Esophagus squamous epithelium (tissue), 5 donors: ENCODE measurements at places on chromosomes 16 and 17.

DNA sequence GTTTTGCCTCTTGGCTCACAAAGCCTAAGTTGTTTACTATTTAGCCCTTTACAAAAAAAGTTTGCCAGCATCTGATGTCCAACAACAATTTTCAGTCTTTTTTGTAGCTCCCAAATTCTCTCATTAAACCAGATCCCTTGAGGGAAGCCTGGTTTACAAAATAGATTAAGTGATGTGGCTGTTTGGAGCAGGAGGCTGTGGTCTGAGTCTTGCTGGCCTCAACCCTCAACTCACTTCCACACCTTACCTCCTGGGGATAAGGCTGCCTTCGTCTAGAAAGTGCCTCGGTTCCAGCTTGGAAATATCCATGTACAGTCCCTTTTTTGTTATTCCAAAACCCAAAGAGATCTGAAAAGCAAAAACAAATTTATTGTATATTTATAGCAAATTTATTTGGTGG, 138.4 kb downstream of the WWOX start:
- no peak for DNase-seq

DNA sequence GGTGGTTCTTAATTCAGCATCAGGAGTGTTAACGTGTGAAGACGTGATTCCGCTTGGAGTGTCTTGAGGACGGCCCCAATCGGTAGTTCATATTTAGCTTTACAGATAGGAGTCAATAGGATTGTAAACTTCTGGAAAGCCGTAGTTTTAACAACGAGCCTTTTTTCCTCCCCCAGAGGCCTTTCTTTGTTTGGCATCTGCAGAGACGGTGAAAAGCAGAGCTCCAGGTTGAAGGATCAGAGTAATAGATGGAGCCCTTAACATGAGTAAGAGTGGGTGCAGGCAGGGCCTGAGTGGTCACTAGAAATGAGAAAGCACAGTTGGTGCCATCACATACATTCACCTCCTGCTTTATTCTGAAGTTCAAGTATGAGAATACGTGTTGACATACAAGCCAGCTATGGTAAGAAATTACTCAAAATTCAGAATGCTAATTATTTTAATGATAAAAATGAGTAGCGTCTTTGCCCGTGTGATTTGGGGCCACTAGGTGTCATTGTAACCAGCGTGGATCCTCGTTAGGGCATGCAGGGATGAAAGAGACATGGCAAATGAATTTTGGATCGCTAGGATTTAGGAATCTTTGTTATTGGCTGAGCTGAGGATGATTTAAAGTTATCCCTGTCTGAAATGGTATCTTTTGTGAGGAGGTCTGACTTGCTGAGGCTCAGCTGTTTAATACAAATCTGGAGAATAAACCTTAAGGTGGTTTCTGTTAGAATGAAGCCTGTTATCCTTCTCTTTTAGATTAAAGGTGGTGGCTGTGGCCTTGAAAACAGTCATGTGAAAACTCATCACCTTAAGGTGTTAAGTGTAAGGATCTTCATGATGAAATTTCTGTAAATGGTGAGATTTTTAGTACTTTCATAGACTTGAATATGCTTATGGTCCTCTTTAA, 18.6 kb downstream of the PRCD start:
- DNase-seq: no peak

DNA sequence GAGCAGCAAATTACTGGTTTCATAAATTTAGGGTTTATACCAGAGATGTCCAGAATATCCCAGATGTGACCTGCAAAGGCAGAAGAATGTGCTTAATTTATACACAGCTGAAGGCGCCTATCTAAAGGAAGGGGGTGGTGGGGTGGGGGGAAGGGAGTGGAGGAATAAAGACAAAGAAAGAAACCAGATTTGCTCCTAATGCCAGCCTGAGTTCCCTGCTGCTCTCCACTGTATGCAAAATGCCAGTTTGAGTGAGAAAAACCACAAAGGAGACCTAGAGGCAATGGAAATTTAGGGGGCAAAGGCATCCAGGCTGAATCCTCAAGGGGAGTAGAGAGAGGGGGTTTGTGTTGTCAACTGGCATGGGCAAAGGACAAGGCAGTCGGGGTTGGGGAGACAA, 161.5 kb upstream of the TOX3 start:
- no peak for DNase-seq

DNA sequence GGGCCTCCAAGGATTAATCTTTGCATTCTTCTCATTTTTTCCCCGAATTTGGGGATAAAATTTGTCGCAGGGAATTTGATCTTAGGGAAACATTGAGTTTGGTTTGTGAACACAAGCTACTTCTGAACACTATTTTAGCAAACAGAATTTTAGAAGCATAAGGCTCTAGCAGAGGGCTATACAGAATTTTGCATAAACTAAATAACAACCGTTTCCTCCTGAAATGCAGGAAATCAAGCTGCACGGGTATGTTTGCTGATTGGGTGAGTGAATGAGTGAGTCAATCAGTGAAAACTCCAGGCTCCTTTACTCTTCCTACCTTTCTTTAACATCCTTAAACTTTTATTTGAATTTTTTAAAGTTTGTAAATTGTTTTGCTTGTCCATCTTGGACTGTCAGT, 81.3 kb upstream of the GNAO1 start:
- no peak for DNase-seq

DNA sequence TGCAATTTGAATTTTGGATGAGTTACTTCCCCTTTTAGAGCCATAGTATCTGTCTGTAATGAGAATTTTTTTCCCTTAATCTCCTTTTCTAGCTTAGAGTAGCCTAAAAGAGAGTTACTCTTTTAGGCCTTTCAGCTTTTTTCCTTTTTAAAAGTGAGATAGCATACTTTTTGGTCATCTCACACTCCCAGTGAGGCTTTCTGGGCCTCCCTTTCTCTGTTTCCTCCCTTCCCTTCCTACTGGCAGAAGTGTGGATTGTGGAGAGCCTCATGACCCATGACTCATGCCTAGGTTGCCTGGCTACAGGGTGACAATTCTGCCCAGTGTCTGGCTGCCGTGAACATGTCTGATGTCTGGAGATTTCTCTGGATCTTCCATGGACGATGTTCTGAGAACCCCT, 15.2 kb downstream of the KRT23 start:
- DNase-seq: no peak

DNA sequence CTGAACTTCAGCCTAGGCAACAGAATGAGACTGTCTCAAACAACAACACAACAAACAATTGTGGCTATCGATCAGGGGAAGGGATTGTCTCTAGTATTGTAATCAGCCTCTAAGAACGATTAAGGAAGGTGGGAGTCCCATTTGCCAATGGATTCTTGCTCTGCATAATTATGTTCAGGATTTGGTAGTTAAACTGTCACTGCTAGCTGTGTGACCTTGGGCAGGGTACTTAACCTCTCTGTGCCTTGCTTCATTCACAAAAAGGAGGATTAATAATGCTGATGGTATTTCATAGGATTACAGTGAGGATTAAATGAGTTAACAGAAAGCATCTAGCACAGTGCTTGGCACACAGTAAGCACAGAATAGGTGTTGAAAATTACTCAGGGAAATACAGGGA, 6.7 kb upstream of the SSTR2 start:
- DNase-seq: no peak

GRCh38 chr17:58334661-58335060, 6.1 kb upstream of the TSPOAP1 start:
- no peak for DNase-seq

- no peak for DNase-seq
These were observed 233.6 kb downstream of the CPPED1 start for GRCh38 chr16:12570046-12570618.

GRCh38 chr16:23384878-23385277, 68.1 kb downstream of the COG7 start:
- no peak for DNase-seq

DNA sequence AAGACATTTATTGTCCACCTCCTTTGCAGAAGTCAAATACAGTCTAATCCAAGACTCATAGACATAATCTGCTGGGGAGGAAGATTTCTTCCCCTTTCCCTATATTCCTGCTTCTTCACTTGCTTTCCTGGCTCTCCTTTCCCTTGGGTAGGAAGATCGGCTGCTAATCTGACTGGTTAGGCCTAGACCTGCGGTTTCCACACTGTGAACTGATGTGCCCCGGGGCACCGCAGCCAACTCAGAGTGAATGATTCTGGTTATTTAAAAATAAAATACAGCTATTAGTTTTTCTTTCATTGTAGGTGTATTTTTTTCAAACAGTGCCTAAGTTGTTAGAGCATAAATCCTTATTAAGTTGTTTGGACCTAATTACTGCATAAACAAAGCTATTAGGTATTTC, 78.9 kb downstream of the DNAH3 start:
- no peak for DNase-seq
